ENCODE measurements at places on chromosomes 3 and 15.

GRCh38 chr15:57551715-57552677 is 39.7 kb upstream of the MYZAP start:
- DNase-seq: no peak

DNA sequence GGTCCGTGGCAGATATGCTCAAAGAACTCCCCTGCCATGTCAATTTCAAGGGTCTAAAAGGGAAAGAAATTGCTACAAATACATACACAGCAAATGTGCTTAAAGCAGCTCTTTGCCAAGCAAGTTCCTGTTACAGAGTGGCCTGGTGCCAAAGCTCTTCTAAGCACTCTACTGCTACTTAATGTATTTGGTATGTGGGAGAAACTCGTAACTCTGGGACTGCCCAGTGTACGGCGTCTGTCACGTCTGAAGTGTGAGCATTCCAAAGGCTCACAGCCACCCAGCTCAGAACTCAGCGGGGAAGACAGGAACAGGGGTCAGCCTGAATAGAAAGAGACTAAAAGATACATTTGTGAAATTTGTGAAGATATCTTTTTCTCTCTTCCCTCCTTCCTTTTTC is 54.6 kb downstream of the RBMS3 start:
- DNase-seq: peak; percentile 66

DNA sequence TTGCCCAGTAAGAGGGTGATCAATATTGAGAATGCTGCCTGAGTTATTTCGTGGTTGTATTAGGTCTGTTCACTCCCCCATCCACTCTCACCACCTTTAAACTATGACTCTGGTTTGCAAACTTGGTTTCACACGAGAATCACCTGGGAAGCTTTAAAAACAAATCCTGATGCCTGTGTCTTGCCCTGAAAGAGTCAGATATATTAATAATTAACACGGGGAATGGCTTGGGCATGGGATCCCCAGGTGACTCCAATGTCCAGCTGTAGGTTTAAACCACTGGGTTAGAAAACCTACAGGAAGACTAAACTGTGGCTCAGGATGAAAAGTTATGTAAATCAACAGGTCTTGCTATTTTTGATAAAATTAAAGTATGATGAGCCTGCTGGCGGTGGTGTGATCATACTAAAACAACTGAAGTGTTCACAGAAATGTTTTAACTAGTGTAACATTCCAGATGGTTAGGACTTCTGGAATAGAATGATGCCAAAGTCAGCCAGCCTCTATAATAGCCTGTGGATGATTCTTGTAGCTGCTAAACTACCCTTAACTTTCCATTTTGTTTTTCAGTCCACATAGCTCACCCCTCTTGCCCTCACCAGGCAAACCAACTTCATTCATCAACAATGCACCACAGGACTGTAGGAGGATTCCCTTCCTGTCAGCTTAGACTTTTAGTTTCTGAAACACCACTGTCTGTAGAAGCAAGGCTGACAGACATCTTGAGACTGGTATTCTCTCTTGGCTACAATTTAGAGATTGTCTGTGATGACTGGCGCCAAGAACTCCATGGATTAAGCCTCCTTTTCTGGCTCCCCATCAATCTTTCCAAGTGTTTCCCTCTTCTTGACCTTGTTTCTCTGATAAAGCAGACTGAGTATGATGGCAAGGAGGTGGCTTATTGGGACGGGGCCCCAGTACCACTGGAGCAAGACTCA is 119.1 kb upstream of the ADAMTS9 start:
- no peak for DNase-seq

DNA sequence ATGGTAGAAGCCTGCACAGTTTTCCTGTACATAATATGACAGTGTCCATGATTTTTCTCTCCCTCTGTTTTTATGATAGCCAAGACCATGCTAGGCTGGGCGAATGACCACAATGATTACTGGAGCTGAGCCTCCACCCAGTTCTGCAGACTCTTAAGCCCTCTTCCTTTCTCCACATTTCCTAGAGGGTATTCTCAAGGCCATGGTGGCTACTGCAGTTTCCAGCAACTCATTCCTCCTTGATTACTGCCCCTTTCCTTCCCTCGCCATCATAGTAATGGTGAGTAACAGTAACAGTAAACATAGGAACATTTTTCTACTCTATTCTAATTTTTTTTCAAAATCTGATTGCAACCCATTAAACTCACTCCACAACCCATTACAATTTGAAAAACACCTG is 20.2 kb downstream of the TNIK start:
- DNase-seq: no peak

- DNase-seq: no peak
Measured at GRCh38 chr3:6439226-6439625, 421.7 kb upstream of the GRM7 start.

DNA sequence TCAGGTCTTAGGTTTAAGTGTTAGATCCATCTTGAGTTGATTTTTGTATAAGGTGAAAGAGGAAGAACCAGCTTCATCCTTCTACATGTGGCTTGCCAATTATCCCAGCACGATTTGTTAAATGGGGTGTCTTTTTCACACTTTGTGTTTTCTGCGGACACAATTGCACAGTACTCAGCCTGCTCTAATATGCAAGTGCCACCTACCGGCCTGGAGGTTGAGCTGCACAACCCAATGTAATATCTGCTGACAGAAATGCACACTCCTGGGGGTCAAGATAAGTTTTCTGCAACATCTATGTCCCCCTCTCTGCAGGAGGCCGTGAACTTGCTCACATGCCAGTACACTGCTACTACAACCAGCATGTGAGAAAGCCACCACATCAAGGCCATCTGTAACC is 791.9 kb upstream of the ROBO1 start:
- DNase-seq: no peak

All from NCI-H2171 (cell line).